NCI-H1930 (cell line): ENCODE measurements at places on chromosomes 16 and 17.
A peak's percentile ranks its signal among the peaks of the same experiment; 100 is the strongest.

DNA sequence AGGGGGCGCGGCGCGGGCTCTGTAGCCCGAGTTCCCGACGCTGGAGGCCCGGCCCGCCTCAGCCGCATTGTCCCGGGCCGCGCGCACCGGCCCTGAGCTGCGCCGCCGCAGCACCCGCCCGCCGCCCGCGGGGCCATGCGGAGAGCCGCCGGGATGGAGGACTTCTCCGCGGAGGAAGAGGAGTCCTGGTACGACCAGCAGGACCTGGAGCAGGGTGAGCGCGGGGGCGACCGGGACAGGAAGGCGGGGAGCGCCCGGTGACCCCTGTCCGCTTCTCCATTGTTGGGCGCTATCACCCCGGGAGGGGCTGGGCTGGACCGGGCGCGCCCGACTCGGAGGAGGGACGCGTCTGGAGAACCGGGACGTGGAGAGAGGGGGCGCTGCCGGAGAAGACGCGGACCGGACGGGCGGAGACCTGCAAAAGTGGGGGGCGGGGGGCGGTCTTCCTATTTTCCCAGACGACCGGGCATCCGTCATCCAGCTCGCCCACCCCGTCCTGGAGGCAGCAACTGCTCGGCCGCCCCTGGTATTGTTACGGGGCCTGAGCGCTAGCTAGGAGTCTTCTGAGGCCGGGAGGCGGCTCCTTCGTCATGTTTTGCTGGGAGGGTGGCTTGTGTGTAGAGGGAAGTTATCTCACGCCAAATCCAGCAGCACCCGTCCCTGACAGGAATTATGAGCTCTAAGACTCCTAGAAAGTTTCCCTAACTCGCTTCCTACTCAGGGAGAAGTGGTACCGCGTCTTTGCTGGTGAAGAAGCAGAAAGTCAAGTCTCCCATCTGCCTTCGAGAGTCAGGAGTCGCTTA lies 678 bp downstream of the CDR2L start:
- DNase-seq = peak; percentile 51

- no peak for DNase-seq
Measured at GRCh38 chr17:67656494-67657203, 61.1 kb upstream of the NOL11 start.

DNA sequence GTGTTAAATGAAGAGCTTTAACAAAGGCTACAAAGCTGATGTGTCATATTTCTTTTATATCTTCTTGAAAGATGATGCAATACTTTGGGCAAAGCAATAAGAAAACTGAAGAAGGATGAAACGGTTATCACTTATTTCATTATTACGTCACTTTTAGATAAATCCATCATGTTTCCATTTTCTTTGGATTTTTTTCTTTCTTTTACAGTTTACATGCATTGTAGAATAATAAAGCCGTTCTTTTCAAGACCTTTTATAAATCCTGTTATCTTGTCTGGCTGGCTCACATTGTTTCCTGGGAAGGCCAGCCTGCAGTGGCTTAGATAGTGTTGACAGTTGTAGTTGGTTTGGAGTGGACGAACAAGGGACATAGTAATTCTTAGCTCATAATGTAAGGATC lies 28.9 kb downstream of the TANC2 start:
- no peak for DNase-seq

- no peak for DNase-seq
Measured at GRCh38 chr17:33169580-33170285, 123.4 kb downstream of the ASIC2 start.

DNA sequence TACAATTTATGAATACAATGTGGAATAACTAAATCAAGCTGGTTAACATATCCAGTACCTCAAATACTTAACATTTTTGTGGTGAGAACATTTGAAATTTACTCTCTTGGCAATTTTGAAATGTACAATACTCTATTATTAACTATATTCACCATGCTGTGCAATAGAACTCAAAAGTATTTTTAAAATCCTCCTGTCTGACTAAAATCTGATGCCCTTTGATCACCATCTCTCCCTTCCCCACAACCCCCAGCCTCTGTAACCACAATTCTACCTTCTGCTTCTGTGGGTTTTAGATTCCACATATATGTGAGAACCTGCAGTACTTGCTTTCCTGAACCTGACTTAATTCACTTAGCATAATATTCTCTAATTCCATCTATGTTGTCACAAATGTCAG lies 71.6 kb upstream of the ALOX12 start:
- no peak for DNase-seq

DNA sequence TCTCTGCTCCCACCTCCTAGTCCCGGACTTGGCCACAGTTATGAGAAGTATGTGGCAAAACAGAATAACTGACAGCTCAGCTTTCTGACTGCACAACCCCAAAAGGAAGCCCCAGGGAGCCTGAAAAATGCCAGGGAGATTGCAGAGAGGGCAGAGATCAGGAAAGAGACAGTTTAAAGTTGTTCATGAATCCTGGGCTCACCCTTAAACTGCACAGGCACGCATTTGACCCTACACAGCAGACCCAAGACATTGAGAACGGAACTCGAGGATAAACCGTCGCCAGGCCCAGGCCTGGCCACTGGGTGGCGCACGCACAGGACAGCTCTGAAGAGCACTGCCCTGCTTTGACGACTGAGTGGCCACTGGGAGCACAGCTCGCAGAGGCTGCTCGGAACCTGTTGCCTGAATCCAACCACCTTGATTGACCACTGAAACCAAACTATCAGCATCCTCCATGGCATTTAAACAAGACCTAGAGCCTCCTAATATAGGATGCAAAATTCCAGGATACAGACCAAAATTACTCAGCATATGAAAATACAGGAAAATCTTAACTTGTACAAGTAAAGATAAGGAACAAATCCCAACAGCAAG lies 114.0 kb downstream of the C16orf95 start:
- peak; percentile 45 for DNase-seq

DNA sequence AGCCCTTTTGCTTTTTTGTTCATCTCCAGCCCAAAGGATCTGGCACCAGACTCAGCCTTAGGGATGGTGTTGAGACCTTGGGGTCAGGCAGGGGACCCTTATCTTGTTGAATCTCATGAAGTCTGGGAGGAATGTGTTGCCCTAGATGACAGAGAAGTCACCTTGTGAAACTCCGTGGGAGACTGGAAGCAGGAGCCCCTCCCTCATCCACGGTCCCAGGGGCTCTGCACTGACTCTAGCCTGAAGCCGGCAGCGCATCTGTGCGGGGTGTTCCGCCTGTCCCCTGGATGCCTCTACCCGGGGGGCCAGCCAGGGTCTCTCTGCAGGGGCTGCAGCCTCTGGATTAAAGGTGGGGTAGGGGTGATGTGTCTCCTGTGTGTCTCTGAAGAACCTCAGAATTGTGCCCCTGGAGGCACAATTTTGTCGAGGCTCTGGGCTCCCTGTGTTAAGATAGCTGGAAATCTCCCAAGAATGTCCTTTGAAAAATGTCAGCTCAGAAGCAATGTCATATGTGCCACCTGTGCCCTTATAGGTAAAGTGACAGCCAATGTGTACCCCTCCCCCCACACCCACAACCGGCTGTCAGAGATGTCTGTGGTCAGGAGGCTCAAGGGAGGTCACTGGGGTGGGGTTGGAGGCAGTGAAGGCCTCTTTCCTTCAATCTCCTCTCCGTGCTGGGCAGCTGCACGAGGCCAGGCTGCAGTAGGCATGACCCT lies 32.1 kb upstream of the CDC42EP4 start:
- DNase-seq = no peak

DNA sequence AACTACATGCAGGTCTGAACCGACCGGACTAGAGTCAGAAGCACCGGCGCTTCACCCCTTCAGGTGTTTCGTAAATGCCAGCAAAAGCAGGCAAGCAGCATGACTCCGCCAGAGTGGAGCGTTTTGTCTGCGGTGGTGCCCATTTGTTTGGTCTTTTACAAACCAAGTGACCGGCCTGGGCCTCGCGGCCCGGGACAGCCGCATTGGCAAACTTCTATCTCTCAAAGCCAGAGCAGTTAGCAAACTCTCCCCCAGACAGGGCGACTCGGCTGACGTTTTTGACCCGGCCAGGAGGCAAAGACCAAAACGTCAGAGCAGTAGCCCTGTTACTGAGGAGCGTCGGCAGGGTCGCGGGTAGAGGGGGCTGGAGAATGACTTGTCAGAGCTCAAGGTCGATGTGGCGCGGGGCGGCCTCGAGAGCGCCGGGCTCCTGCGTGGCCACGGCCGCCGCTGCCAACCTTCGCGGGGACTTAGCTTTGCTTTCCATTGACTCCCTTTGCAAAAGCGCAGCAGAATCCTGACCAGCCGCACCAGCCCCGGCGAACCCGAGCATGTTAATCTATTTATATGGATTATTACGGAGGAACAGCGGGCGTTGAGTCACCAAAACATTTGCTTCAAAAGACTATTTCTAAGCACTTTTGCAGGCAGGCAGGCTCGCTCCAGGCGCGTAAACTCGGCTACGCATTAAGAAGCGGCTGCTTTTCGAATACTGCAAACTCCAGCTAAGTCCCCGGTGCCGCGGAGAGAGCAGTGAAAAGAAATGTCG lies 763 bp upstream of the SOX9 start:
- DNase-seq = peak; percentile 20

DNA sequence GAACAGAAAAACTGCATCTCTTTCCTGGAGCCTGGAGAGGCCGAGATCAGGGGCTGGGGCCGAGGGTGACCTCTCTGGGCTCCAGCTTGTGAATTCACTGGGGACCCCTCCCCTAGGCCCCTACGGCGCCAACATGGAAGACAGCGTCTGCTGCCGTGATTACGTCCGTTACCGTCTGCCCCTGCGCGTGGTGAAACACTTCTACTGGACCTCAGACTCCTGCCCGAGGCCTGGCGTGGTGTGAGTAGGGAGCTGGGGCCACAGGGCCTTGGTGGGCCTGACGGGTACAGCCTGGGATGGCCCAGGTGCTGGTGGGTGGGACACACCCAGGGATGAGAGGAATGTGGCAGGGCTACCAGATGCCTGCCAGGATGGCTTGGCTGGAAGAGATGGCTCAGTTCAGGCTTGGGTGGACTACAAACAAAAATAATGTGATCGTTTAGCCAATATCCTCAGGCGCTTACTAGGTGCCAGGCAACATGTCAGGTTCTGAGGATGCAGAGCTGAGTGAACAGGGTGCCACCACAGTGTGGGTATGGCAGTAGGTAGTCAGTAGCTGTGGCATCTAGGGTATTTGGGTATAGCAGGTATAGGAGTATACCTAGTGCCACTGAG lies 1.8 kb downstream of the CCL22 start:
- no peak for DNase-seq

DNA sequence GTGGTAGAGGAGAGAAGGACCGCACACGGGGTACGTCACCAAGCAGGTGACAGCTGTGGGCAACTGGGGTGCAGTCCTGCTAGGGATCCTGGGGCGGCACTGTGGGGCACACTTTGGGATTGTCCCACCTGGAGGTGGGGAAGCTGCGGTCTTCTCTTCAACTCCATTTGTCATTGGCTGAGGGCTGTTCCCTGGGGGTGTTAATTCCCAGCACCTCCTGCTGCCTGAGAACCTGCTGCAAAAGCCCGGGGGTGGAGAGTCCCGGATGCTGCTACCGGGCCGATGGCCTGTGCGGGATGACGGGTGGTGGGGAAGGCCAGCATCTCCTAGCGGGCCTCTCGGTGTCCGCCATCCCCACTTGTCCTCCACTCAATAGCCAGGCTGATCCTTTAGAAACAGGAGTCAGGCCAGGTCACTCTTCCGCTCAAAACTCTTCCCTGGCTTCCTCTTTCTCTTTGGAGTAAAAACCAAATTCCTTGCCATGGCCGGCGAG lies 100.2 kb downstream of the CYLD start:
- DNase-seq = no peak

GRCh38 chr17:45809499-45809898 lies 25.4 kb downstream of the CRHR1 start:
- no peak for DNase-seq

GRCh38 chr17:28747051-28747691 lies 3.4 kb downstream of the TRAF4 start:
- DNase-seq = no peak

- DNase-seq = peak; percentile 10
Measured at GRCh38 chr17:43840814-43841213, 6.2 kb upstream of the CD300LG start.

GRCh38 chr16:28499854-28500253 lies 5.4 kb downstream of the APOBR start:
- no peak for DNase-seq

DNA sequence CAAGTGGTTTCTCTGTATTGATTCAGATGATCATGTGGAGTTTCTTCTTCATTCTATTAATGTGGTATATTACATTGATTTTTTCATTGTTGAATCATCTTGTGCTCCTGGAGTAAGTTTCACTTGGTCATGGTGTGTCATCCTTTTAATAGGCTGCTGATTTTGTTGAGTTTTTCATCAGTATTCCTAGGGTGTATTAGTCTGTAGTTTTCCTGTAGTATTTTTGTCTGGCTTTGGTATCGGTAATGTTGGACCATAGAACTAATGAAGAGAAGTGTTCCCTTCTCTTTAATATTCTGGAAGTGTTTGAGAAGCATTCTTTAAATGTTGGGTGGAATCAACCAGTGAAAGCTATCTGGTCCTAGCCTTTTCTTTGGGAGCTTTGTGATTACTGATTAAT lies 99.0 kb downstream of the OMG start:
- no peak for DNase-seq

- DNase-seq = no peak
Measured at GRCh38 chr16:5595849-5596248, 498.3 kb upstream of the EEF2KMT start.

DNA sequence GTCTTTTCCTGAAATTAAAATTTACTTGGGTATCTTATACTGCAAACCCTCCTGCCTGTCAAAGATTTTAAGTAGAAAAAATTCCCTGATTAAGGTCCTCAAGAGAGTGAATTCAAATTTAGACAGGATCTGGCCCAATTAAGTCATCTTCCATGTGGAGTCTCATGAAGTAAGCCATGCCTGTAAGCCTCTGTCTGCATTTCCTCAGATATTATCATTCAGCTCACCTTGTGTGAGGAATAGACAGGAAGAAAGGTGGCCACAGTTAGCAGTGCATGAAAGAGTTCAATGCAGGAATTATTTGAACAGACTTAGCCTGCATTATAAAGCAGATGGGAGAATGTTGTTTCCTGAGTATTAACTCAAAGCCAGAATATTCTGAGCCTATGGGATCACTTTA lies 174.7 kb downstream of the HS3ST3A1 start:
- DNase-seq = no peak

- no peak for DNase-seq
Measured at GRCh38 chr17:21400816-21401593, 24.8 kb downstream of the KCNJ12 start.

DNA sequence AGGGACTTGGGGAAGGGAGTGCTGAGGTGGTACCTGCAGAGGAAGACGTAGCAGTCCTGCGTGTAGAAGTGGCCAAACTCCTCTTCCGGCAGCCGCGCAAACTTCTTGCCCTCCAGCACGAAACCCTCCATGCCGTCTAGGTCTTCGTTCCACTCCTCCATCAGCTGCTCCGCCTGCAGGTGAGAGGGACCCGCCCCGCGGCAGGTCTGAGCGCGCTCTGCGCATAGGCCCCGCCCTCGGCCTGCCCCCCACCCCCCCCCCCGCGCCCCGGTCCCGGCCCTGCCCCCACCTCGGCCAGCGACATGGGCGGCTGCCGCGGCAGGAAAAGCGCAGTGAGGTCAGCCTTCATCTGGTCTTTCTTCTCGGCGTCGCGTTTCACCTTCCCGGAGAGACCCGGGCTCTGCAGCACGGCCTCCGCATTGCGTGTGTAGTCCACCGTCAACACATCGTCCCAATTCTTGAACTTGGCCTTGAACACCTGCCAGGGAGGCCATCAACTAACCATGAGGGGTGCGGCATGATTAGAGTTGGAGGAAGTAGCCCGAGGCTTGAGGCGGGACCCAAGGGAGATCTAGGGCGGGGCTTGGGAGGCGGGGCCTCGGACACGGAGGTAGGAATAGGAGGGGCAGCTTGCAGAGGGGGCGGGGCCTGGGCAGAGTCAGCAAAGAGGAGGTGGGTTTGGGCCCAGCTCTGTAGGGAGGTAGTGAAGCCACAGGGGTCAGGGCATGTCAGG lies 11.5 kb downstream of the FLII start:
- DNase-seq = no peak
